ENCODE measurements at places on chromosomes 3 and 15.

DNA sequence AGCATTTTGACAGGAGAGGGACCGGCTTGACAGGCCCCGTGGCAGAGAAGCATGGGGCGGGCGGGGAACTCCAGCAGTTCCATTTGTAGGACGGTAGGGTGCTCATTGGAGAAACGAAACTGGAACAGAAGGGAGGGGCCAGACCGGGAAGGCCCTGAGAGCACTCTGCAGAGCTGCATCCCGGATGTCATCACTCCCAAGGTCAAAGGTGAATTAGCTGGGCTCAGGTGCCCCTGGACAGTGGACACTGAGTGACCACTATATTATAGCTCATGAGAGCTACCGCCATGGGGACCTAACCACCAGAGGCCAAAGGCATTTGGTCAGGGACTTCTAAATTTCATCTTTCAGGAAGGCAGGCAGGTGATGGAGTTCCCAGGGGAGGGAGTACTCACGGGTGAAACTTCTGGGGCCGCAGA lies 7.3 kb downstream of the CSRNP1 start:
- DNase-seq = no peak

GRCh38 chr3:65676580-65676979 lies 362.1 kb downstream of the MAGI1 start:
- no peak for DNase-seq

- DNase-seq = no peak
These were observed 7.6 kb downstream of the SHF start for GRCh38 chr15:45180201-45180600.

- DNase-seq = peak; percentile 70
These were observed 28.4 kb downstream of the USF3 start for GRCh38 chr3:113668015-113668414.

DNA sequence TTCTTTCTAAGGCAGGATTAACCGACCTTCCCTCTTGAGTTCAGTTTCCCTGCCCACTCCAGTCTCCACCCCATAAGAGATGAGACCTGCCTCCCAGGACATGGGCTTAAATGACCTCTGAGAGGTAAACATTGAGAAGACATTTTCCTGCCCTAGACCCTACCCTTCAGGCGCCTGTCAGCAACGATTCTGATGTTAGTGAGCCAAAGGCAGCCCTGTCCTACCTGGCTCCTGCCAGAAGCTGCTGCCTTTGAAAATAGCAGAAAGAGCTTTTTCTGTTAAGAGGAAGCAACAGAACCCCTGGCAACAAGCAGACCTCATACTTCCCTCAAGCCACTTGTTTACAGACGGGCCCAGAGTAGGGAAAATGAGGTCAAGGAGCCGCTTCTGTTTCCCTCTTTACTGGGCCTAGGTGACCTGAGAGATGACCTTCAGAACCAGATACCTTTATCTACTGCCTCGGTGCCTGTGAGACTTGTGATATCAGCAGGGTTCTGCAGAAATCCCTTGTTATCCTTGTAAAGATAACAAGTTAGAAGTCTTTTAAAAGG lies 52.0 kb downstream of the CD200R1L start:
- no peak for DNase-seq

DNA sequence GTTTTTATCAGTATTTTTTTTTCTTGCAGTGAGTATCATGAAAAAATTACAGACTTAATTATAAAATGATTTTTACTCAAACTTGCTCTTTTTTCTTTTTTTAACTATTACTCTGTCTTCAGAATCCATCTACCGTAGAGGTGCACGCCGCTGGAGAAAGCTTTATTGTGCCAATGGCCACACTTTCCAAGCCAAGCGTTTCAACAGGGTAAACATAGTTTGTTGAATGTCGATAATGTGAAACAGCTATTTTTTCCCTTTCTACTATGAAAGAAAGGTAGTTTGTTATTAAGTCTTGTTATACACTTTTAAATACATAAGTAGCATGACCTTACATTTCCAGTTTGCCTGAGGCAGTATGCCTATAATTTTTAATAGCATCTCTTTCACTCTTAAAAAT lies 45.6 kb downstream of the PRKCI start:
- DNase-seq = no peak

DNA sequence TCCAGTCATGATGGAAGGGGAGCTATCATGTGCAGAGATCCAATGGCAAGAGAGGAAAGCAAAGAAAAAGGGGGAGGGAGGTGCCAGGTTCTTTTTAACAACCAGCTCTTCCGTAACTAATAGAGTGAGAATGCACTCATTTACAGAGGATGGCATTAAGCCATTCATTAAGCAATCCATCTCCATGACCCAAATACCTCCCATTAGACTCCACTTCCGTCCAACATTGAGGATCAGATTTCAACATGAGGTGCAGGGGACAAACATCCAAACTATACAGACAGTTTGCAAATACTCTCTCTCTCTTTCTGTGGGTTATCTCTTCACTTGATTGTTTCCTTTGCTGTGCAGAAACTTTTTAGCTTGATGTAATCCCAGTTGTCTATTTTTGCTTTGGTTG lies 21.2 kb downstream of the ZDHHC23 start:
- DNase-seq = peak; percentile 33

DNA sequence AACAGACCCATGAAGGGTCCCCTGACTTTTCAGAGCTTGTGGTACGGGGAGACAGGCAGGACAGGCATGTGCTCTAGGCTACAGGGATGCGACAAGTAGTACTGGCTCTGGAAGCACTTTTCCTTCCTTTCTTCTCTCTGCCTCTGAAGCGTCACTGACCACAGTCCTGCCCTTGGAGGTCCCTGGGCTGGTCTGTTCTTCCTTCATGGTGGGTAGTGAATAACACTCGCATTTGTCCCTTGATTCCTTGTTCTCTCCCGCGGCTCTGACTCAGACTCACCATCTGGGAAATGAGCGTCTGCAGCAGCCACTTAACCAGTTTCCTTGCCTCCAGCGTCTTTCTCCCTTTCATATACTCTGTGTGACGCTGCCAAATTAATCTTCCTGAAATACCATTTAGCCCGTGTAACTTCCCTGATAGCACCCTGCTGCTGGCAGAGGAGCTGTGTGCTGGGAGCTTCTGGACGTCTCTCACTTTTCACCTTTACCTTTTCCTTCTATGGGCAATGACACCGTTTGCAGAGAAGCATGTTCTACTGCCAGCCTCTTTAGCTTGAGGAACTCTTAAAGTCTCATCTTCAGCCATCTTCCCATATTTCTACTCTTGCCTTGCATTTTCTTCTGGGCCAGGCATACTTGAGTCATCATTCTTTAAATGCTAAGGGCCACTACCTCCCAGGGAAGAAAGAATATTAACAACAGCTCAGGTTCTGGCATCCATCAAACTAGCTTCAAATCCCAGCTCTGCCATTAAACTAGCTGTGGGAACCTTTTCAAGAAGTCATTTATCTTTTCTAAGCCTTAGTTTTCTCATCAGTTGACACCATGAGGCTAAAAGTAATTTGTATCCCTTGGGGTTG lies 33.6 kb downstream of the TMEM45A start:
- DNase-seq = peak; percentile 95

DNA sequence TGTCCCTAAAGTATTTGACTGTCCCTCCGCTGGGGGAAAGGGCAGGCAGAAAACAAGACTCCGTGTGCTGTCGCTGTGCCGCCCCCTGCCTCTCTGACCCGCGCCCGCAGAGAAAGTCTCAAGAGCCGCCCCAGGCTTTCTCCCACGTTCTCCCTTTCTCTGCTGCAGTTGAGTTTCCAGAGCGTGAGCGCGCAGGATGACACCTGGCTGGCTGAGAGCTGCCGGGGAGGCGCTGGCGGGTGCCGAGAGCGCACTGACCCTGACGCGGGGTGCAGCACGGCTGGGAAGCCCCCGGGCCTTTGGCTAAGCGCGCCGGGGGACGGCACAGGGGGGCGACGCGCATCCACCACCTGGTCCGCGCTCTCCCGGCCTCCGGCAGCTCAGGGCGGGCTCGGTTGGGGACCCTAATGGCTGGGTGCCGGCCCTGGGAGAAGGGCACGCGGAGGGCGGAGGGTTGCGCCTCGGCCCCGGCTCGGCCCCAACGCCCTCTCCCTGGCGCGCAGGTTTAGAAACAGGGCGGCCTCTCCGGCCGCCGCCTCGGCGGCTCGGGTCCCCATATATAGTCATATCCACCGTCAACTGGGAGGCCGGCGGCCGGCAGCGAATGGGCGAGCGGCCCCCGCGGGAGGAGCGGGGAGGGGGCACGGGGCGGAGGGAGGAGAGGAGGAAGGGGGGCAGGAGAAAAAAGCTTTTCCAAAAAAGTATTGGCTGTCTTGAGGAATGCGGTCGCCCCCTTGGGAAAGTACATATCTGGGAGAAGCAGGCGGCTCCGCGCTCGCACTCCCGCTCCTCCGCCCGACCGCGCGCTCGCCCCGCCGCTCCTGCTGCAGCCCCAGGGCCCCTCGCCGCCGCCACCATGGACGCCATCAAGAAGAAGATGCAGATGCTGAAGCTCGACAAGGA lies at the start of gene TPM1:
Gene TPM1 (plus strand): TSS at position 774 of the 903 bp plus-strand sequence. CDS start 83 bp downstream, at position 857.
- peak; percentile 97 for DNase-seq

DNA sequence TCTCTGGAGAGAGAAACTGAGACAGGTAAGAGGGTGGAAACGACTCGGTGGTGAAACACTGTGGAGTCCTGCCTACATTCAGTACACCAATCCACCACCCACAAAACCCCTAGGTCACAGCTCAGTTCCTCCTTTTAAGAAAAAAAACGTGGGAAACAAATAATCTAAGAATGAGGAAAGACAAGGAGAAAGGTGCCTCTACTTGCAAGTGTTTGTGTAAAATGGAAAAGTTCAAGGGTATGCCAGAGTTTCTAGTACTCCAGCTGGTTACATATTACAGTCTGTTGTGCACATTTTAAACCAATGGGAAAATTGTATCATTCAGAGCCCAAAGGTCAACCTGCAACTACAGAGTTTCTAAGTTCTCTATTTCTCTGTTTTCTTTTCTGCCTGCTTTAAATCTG lies 32.2 kb downstream of the HGD start:
- DNase-seq = no peak

- no peak for DNase-seq
These were observed 70.3 kb downstream of the CCNL1 start for GRCh38 chr3:157089455-157090221.

DNA sequence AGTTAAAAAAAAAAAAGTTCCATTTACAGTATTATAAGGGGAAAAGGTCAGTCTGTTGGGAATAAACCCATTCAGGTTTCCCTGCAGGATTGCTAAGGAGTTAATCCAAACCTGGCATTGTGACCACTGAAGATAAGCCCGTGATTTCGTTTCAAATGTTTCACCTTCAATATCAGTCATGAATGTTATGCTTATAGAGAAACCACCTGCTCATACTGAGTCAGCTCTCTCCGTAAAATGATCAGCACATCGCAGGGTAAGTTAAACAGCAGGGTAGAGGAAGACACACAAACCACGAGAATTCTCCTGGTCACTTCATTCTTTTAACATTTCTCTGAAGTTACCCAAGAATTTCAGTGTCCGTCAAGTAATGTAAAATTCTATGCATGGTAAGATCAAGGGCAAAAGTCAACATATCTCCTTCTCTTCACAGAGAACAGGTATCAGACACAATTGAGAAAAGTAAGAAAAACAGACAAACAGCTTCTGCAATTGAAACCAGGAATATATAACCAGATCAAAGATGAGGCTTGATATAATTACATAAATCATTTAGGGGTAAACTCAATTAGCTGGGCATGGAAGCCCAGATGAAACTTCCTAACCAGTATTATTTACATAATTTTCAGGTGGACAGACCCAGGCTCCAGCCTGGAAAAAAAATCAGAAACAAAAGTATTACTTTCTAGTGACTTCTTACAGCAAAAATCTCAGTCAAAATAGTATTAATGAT lies 67.6 kb upstream of the ARHGEF3 start:
- DNase-seq = no peak

- peak; percentile 53 for DNase-seq
These were observed 140.2 kb downstream of the ITPR1 start for GRCh38 chr3:4633078-4634004.

GRCh38 chr3:129034642-129035041 lies 25.9 kb upstream of the GP9 start:
- DNase-seq = no peak

DNA sequence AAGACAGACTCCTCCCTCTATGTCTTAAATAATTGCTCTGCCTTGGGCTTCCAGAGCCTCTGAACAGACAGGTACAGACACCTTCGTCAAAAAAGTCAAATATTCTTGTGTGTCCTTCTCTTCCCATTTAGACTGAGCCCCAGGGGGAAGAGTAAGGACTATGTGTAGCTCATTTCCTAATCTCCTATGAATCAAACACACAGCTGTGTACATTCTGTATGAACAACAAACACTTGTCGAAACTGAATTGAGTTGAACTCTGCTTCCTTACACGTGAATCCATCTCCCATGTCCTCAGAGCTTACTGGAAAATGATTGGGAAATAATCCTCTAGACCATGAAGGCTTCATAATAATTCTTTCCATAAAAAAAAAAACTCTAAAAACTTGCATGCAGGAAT lies 80.8 kb downstream of the MOBP start:
- no peak for DNase-seq

DNA sequence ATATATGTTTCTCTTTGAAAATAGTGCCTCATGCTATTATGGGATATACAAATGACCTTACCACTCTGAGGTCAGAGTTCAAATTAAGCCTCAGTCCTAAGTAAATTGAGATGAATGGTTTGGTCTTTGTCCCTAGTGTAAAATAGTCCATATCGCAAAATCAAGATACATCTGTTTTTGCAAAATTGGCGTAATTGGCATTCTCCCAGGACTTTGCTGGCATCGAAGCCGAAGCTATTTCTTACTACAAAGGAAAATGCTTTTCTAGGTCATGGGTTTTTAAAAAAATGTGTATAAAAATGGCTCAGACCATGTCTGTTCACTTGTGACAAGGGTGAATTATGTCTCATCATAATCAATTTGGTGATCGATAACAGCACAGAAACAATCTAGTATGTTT lies 25.9 kb downstream of the ROBO2 start:
- no peak for DNase-seq

DNA sequence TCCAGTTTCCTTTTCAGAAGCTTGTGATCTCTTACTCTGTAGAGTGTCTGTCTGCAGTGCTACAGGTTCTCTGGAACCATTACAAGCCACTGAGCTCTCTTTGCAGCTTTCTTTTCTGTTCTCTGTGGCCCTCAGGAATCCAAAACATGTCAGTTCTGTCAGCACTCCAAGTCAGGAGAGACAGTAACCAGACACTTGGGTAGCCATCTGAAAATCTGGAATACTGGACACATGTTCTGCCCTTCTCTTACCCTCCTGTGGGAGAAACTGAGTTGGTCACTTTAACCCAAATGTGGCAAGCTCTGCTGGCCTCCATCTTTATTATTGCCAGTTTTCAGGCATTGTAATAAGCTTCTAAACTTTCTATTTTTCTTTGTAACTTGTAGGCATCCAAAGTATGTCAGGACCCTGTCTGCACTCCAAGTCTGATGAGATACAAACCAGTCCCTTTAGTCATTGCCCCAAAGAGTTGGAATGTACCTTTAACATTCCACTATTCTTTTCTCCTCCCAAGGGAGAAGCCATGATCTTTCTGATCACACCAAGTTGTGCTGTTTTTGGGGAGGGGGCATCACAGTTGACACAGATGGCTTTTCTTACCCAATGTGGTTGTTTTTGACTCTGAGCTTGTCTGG lies 183.7 kb downstream of the DPH6 start:
- DNase-seq = peak; percentile 78

- peak; percentile 59 for DNase-seq
These were observed 59.3 kb upstream of the LMOD3 start for GRCh38 chr3:69181592-69182211.

GRCh38 chr3:12516873-12517272 lies 28.4 kb downstream of the MKRN2OS start:
- DNase-seq = no peak
